ENCODE measurements at places on chromosomes 6 and 20.

DNA sequence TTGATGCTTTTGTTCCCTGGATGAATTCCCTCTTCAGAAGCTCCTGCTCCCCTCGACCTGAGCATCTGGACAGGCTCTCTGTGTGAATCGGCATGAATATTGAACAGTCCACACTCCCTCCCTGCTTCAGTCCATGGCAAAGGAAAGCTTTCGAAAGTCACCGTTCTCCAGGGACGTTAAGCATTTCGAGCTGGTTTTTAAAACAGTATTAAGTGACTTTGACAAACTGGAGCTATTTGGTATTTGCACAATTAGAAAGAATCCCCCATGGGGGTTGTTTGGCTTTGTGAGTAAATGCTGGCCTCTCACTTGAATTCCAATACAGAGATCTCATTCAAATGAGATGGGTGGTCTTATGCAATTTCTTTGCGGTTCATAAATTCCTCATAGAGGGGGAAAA, 85.3 kb upstream of the TIAM2 start:
- H3K4me1 ChIP-seq, result no peaks in the 10 kb centered on the region
- no peak overlapping the region for H3K27ac ChIP-seq
- no peak for DNase-seq
- no peaks in the 10 kb centered on the region for H3K36me3 ChIP-seq
- H3K4me3 ChIP-seq, result no peak overlapping the region

DNA sequence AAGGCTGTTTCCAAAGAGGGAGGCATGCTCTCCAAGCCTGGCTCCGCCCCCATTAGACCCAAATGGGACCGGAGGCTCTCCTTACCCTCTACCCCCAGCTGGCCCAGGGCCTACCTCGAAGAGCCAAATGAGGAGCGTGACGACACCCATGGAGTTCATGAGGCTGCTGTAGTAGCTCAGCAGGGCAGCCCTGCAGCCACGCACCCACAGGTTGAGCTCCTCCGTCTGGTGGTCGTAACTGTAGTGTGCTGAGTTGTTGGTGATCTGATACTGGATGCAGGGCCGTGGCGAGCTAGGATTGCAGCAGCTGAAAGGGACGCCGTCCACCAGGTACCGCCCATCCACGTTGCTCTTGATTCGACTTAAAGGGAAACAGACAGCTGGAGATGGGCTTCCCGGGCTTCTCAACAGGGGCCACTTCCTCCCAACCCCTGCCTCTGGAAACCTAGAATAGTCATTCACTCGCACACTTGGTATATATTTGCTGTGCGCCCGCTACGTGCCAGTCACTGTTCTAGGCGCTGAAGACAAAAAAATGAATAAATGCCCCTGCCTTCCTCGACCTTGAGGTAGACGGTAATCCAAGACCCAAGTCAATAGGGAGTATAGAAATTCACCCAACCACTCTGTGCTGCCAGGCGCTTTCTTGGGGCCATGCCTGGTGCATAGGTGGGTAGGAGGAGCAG, 18.0 kb downstream of the PRPH2 start:
- H3K36me3 ChIP-seq, result no peaks in the 10 kb centered on the region
- H3K4me3 ChIP-seq, result no peak overlapping the region
- no peak overlapping the region for H3K27ac ChIP-seq
- DNase-seq, result no peak
- H3K4me1 ChIP-seq, result no peaks in the 10 kb centered on the region
- no peaks in the 10 kb centered on the region for H3K27me3 ChIP-seq

DNA sequence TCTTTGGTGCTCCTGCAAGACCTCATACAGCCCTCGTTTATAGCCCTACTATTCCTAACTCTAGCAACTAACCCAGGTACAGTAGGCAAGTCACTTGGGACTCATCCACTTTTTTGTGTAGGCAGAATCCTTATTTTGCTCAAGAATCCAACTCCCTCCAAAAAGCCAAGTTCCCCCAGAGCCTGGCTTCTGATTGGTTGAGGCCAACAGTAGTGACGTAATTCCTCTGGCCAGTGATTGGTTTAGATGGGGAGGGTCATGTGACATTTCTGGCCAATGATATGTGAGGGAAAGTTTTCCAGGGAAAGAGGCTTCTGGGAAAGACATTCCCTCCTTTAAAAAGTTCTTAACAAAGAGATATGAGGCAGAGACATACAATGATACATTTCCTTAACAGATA, 32.1 kb downstream of the KIAA1755 start:
- H3K27me3 ChIP-seq, result no peaks in the 10 kb centered on the region
- no peak overlapping the region for H3K4me3 ChIP-seq
- DNase-seq, result no peak
- no peaks in the 10 kb centered on the region for H3K4me1 ChIP-seq
- H3K27ac ChIP-seq, result no peak overlapping the region

DNA sequence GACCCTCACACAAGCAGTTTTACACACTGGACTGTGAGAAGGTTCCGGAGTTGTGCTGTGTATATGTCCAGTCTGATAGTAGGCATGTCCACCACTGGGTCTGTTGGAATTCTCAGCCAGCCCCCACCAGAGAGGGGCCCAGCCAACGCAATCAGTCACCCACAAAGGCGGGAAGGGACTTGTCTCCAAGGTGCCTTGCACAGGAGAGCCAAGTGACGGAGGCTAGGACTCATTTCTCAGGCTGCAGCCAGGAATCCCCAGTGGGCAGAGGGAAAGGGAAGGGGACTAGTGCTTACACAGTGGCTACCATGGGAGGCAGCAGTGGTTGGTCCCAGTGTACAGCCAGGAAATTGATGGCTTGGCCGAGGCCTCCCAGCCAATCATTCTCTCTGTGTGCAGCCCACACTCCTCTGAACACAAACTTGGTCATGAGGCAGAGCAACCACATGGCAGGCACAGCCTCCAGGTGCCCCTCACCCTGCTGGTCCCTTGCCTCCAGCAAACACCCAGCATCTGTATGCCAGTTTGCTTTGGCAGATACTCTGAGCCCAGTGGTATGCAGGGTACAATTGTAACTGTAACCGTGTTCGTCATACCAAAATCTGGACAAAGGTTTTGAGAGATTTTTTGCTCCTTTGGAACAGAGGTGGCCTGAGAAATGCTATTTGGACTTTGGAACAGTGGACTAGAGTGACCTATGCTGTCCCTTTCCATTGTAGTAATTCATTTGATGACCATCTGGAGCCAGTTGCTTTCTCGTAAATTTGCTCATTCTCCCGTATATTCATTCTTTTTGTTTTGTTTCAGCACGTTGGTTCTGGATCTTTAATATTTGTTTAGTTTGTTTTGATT, 72.9 kb upstream of the MYL9 start:
- H3K27me3 ChIP-seq, result no peaks in the 10 kb centered on the region
- no peak overlapping the region for H3K27ac ChIP-seq
- H3K36me3 ChIP-seq, result no peaks in the 10 kb centered on the region
- no peak for DNase-seq
- peaks cover 73% of the 10 kb centered on the region for H3K4me1 ChIP-seq

DNA sequence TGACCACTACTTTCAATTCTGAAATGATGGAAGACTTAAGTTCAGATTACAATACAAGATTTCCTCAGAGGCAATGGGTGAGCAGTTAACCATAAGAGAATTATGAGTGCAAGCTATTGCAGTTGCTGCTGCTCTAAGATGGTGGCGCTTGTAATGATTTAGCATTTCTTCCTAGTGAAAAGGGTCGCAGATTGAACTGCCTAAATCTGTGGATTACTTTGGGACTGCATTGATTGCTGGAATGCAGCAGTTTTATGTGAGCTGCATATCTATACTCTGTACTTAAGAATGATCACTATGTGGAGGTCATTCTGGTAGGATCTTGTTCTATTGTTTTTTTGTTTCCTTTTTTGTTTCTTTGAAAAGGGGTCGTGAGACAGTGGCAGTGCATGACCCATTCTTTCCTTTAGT, 5.3 kb downstream of the SCAF8 start:
- no peak for DNase-seq
- no peak overlapping the region for H3K4me3 ChIP-seq
- H3K27ac ChIP-seq, result no peak overlapping the region
- H3K27me3 ChIP-seq, result no peaks in the 10 kb centered on the region
